ENCODE measurements at places on chromosomes 1 and 21.

DNA sequence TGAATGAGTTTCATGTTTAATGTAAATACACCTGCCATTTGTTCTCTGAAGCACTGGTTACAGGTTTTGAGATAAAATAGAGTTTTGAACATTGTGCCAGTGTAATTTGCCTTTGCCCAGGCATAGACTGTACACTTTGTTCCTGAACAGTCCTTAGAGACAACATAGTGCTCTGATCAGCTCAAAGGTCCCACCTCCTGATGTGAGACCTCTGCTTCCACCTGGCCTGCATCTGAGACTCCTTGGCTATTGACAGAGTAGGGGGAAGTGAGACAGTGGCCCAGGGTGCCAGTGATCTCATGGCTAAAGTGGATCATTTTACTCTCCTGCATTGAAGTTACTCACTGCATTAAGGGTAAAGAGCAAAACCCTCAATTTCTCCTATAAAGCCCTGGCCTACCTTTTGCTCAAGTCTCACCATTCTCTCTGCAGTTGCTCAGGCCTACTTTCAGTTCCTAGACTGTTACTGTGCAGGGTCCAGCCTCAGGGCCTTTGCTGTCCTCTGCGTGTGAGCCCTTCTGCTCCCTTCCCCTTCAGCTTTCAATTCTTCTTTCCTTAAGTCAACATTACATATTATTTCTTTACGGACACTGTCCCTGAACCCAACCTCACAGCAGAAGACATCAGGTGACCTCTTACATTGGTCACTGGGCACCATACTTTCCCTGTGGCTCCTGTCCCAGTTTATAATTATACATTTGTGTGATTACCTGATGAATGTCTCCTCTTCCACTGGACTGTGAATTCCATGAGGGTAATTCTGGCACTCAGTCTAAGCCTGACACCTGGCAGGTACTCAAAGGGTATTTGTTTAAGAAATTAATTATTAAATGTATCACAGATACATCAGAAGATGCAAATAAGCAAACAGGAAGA, 142.9 kb downstream of the ROR1 start:
- no peak for DNase-seq

- no peak for DNase-seq
Observed at GRCh38 chr1:55353707-55354620, 138.8 kb upstream of the USP24 start.

DNA sequence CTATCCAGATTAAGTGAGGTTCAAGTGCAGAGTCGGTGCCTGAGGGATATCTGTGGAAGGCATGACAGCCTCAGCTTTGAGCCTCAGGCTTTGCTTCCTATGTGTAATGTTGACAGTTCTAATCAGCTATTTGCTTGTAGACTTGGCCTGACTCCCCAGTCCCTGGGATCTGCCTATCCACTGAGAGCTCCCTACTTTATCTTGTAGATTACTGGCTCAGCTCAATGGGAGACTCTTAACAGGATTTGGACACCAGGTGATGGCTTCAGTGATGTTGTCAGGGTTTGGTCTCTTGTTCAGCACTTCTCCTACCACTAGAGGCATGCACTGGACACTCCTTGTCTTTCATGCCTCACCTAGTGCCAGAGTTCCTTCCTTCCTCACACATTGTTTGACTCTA, 126.6 kb upstream of the BEND5 start:
- DNase-seq, result no peak

DNA sequence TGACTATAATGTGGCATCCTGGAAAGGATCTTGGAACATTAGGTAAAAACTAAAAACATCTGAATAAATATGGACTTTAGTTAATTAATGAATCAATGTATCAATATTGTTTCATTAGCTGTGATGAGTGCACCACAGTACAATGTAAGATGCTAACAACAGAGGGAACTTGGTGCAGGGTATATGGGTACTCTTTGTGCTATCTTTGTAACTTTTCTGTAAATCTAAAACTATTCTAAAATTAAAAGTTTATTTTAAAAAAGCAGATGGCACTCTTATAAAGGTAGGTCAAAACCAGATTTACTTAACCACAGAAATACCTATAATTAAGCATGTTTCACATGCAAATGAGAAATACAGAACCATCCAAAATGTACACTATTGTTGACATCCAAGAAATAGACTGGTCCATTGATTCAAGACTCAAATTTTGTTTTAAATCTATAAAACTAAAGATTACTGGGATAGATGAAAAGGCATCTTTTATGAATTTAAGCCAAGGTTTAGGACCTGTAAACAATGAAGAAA, 38.4 kb downstream of the ACBD3 start:
- DNase-seq, result no peak

GRCh38 chr1:97006044-97006661, 284.6 kb downstream of the PTBP2 start:
- peak; percentile 26 for DNase-seq

GRCh38 chr1:50416150-50416527, 7.1 kb downstream of the DMRTA2 start:
- no peak for DNase-seq

GRCh38 chr1:152109998-152110294, 5.3 kb downstream of the TCHH start:
- DNase-seq, result no peak

- DNase-seq, result no peak
Observed at GRCh38 chr1:226635456-226635941, 86.9 kb downstream of the STUM start.

- DNase-seq, result no peak
Observed at GRCh38 chr1:27539901-27540861, 50.2 kb upstream of the WASF2 start.

GRCh38 chr1:227924168-227924832, 23.4 kb downstream of the WNT9A start:
- no peak for DNase-seq

DNA sequence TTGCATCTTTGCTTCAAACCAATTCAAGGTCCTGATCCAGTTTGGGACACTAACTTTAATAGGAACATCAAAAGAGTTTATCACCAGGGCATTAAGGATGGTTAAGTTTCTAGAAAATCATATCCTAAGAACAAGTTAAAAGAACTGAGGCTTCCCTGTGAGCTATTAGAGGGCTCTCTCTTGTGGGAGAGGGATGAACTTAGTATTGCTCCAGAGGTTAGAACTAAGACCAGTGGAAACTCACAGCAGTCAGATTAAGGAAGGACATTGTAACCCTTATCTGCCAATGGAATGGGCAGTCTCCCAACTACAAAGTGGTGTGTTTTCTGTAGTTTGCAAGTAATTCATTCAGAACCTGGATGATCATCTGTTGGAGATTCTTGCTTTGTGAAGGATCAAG, 36.8 kb downstream of the UBE2U start:
- DNase-seq, result no peak

- no peak for DNase-seq
Observed at GRCh38 chr1:55958498-55958897, 620.9 kb downstream of the PLPP3 start.

DNA sequence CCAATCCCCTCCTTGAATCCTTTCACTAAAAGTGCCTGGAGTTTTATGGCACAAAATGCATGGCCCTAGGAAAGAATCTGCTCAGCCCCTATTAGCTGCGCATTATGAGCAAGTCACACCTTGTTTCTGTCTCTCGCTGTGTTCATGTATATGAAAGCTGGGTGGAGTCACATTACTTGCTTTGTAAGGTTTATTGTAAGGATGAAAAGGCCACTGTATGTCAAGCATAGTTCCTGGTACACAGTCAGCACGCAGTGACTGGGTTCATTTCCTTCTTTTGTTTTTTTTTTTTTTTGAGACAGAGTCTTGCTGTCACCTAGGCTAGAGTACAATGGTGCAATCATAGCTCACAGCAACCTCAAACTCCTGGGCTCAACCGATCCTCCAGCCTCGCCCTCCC, 6.7 kb upstream of the SLC9A1 start:
- DNase-seq, result no peak

DNA sequence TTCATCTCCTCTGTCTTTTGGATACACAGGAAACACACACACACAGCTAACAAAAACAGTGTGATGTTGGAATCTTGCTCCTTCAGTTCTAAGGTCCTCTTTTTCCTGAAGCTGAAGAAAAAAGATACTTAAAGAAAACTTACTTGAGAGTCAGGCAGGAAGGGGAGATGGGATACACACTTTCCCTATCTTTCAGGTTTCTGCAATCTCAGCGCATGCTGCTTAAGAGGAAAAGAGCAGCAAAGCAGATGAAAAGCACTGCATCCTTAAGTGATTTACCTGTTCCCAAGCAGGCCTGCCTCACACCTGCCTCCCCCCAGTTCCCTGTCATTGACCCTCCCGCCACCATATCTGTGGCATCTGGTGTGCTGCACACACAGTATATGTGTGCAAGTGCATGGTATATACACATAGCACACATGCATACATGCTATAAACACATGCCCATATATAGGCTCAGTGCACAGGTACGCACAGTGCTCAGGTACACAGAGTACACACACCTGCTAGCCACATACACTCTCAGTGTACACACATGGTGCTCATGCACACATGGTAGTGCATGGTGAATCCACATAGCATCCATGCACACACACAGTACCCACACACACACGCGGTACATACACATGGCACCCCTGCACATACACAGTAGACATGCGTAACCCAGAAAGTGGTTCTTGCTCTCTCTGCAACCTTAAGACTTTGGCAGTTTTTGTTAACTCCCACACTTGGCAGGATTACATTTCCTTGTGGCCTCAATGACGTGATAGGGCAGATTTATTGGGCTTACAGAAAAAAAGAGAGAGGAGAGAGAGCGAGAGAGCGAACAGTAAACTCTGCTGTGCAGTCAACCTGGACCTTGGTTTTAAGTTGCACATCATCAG, 166.9 kb downstream of the TOMM20 start:
- DNase-seq, result peak; percentile 87

DNA sequence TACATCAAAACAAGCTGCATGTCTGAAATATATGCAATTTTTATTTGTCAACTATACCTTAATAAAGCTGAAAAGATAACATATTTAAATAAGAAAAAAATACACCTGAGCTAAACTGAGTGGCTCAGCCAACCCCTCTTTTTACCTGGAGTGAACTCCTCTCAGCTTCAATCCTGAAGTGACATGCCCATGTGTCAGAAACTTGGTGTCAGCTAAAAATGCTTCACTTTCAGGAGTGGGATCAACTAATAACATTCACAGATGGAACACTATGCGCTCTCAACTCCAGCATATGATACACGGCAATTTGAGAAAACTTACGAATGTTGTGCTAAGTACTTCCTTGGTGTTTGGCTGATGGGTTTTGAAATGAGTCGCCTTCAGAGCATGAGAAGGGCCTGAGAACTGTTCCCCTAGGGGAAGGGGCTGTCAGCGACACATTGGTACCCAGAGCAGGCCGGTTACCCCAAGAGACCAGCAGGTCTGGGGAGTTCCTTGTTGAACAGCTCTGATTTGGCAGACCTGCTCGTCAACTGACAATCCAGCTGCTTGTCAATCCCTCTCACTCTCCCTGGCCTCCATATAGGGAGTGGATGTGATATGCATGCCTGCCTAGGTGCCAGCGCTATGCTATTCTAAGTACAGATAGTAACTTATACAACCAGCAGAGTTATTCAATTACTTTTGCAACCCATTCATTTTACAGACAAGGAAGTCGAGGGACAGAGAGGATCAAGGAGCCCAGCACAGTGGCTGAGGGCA, 267.7 kb downstream of the PCP4 start:
- no peak for DNase-seq
